ENCODE measurements at places on chromosomes 7 and 10.
A peak's percentile ranks its signal among the peaks of the same experiment; 100 is the strongest.

GRCh38 chr10:31018962-31019361, 12.7 kb downstream of the ZNF438 start:
- DNase-seq = no peak

GRCh38 chr7:50552921-50553320, 12.3 kb downstream of the DDC start:
- DNase-seq = no peak

GRCh38 chr7:76133839-76134238, 67.9 kb upstream of the SRRM3 start:
- DNase-seq = no peak

- DNase-seq = no peak
Measured at GRCh38 chr10:130300608-130301020, 164.4 kb downstream of the GLRX3 start.

GRCh38 chr10:129780198-129780597, 183.9 kb downstream of the EBF3 start:
- peak; percentile 66 for DNase-seq

GRCh38 chr7:32479574-32480200, 10.5 kb downstream of the LSM5 start:
- DNase-seq = no peak

GRCh38 chr10:118913825-118914224, 115.7 kb upstream of the NANOS1 start:
- DNase-seq = no peak

- DNase-seq = no peak
Measured at GRCh38 chr10:77873536-77874380, 52.8 kb downstream of the DLG5 start.

GRCh38 chr10:102421757-102422512, 1.3 kb downstream of the FBXL15 start:
- no peak for DNase-seq

- no peak for DNase-seq
Measured at GRCh38 chr7:134709197-134709596, 62.5 kb downstream of the BPGM start.

- no peak for DNase-seq
Measured at GRCh38 chr7:70787771-70788170, 344.2 kb upstream of the GALNT17 start.

DNA sequence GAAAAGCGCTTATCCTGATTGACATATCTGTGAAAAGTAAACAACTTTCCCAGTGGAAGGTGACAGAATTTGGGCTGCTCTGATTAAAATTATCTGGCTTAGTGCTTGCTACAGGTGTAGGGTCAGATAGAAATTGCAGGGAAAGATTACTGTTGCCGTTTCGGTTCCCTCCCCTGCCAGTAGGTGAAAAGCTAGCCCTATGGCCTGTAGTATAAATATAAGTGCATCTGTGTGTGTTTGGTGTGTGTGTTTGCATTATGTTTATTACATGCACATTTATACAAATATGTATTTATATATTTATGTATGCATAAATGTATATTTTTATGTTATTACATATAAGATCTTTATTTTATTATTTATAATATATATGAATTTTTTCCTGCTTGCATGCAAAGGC, 72.3 kb upstream of the VOPP1 start:
- no peak for DNase-seq

GRCh38 chr10:75982611-75983369, 551.4 kb downstream of the LRMDA start:
- no peak for DNase-seq

DNA sequence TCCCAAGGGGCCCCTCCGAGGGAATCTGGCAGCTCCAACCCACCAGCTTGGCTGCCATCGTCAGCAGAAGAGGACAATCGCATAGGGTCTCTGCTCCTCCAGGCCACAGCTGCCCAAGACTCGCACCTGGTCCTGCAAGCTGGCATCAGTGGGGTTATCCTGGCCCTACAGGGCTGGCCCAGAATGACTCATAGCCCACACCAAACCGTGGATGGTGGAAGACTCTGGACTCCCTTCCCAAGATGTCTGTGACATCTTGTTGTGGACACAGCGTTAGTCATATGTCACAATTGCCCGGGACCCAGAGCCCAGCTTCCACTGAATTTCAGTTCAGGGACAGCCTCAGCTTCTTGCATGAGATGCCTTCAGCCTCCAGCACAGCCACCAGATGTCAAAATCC, 91.5 kb upstream of the CUX1 start:
- no peak for DNase-seq

DNA sequence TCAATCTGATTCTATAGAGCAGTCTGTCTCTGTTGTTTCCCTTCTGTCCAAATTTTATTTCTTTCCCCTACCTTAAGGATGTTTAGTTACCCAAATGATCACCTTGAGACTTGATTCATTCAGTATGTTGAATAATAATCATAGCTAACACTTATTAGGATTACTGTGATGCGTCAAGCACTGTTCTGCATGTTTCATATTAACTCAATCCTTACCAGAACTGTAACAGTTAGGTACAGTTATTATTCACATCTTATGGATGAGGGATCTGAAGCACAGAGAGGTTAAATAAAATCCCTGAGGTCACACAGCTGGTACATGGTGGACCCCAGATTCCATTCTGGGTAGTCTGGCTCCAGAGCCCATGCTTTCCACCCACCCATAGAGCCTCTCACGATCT, 97.9 kb upstream of the SAMD8 start:
- DNase-seq = no peak

- DNase-seq = peak; percentile 69
Measured at GRCh38 chr10:86061278-86062197, 305.1 kb downstream of the GRID1 start.

- no peak for DNase-seq
Measured at GRCh38 chr10:8163824-8164223, 109.3 kb downstream of the GATA3 start.

DNA sequence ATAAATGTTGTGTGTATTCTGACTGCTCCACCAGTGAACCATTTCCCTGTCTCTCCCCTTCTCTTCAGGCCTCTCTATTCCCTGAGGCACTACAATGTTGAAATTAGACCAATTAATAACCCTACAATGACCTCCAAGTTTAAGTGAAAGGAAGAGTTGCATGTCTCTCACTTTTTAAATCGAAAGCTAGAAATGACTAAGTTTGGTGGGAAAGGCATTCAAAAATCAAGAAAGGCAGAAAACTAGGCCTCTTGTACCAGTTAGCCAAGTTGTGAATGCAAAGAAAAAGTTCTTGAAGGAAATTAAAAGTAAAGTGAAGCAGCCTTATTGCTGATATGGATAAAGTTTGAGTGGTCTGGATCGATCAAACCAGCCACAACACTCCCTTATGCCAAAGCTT, 198.3 kb upstream of the YAE1 start:
- no peak for DNase-seq

DNA sequence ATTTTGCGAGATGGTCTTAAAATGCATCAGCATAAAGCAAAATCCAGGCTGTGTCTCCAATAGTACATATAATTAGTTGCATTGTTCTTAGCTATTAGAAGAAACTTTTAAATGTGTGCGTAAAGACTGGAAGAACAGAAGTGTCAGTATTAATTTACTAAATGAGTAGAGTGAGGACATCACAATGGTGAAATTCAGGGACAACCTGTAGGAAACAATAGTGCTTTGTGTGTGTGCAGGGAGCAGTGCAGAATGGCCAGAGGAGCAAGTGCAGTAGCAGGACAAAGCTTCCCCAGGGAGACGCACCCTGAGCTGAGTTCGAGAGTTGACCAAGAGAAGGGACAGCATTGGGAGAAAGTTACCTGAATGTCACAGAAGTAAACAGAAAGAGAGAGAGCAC, 13.7 kb downstream of the ITGB8 start:
- DNase-seq = no peak

DNA sequence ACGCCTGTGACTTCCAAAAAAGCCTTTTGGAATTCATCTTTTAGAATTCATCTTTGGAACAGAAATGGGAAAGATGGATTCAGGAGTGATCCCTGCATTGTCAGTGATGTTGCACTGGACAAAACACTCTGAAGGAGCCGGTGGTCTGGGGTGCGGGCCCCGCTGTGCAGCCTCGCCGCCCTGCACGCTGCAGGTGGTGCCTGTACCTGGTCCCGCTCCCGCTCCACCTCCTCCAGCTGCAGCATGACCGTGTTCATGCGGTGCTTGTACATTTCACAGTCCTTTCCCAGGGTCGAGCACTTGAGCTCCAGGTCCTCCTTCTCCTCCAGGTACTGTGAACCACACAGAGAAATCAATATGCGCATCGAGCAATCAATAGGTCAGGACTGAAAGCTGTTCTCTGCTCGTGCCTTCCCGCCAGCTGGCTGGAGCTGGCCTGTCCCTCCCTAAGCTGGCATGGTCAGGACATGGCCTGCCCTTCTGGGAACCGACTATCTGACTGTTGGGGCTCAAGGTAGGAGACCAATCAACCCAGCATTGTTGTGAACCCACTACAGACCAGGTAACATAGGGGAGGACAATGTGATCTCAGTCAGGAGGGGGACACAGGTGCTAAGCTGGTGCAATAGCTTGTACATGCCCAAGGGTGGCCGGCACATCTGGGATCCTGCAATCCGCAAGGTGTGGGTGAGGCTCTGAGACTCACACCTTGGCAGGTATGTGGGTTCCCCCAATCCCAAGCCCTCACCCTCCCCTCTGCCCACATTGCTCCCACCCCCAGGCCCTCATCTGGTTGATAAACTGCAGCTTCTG, 93.8 kb upstream of the GNA12 start:
- DNase-seq = peak; percentile 68

- no peak for DNase-seq
Measured at GRCh38 chr10:116155191-116155590, 117.8 kb downstream of the GFRA1 start.

- peak; percentile 86 for DNase-seq
Measured at GRCh38 chr7:604001-604883, 84.6 kb upstream of the PDGFA start.

DNA sequence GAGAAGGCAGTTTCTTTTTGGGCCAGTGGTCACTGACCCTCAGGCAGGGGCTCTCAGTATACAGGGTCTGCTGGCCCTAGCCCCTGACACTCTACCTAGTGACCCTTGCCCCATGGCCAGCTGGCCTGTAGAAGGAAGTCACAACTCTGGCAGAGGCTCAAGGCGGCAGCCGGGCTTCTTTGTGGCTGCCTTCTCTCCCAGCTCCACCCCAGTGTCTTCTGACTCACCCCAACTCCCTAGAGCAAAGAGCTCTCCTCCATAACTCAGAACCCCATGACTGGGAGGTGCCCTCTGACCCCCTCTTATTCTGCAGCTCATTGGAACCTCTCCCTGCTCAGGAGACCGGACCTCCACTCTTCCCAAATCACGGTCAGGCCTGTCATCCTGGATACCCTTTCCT, 358.2 kb downstream of the FGFR2 start:
- no peak for DNase-seq

DNA sequence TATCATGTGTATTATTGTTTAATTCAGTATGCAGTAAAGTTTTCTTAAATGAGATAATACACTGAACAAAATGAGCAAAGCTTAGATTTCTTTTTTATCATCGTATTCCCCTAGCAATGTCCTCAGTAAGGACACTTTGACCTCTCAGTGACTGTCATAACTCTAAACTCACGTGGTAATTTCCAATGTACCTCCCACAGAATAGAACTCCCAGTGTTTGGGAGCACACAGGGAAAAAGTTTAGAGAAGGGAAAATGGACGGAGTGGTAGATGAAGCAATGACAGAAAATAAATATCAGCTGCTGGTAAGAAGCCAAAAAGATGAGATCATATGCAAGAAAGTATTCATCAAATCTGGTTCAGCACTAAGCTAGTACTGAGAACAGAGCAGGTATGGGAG, 758.6 kb upstream of the KCND2 start:
- no peak for DNase-seq

DNA sequence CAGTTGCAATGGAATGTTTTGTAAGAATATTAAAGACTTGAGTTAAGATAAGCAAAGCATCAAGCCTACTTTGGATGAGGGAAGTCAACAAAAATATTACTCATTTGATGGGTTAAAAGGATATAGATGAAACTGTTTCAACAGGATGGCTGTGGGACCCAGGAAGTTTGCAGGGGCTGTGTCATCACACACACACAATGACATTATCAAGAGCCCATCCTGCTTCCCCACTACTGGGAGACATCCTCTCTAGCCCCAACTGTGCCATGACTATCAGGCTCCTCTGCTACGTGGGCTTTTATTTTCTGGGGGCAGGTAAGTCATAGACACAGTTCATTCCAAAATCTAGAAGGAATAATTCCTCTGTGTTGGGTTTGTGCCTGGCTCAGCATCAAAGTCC, 78.8 kb upstream of the PRSS1 start:
- DNase-seq = no peak

DNA sequence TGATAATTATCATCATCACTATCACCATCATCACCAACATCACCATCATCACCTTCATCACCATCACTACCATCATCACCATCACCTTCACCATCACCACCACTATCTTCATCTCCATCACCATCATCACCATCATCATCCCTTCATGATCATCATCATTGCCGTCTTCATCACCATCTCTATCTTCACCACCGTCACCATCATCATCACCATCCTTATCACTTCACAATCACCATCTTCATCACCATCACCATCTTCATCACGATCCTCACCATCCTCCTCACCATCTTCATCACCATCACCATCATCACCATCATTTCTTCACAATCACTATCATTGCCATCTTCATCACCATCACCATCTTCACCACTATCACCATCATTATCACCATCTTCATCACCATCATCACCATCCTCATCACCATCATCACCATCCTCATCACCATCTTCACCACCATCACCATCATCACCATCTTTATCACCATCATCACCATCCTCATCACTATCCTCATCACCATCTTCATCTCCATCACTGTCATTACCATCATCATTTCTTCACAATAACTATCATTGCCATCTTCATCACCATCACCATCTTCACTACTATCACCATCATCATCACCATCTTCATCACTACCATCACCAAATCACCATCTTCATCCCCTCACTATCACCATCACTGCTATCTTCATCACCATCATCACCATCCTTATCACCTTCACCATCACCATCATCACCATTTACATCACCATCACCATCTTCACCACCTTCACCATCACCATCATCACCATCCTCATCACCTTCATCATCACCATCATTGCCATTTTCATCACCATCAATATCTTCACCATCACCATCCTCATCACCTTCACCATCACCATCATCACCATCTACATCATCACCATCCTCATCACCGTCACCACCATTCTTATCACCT, 72.4 kb upstream of the DNAAF5 start:
- DNase-seq = no peak

GRCh38 chr7:98976396-98977185, 98.3 kb downstream of the TRRAP start:
- no peak for DNase-seq

DNA sequence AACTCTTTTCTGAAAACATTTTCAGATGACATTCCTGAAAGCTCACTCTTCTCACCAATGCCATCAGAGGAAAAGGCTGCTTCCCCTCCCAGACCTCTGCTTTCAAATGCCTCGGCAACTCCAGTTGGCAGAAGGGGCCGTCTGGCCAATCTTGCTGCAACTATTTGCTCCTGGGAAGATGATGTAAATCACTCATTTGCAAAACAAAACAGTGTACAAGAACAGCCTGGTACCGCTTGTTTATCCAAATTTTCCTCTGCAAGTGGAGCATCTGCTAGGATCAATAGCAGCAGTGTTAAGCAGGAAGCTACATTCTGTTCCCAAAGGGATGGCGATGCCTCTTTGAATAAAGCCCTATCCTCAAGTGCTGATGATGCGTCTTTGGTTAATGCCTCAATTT, 16.5 kb downstream of the ANLN start:
- no peak for DNase-seq

GRCh38 chr7:50610521-50611277, 45.5 kb upstream of the DDC start:
- no peak for DNase-seq
